ENCODE measurements at places on chromosomes 4 and X. TPM values are rescaled to one million over a fixed set of nuclear protein-coding genes. Genes with fewer than 3 reads are reported as not detected.

F8A1 gene
- 0.96 TPM for total RNA-seq

DSPP gene
- total RNA-seq: 3.4 TPM

CWH43 gene
- total RNA-seq: 1.9 TPM

SOX3 gene
- not detected for total RNA-seq

BMP3 gene
- total RNA-seq: 3.1 TPM

PYURF gene
- 75.8 TPM for total RNA-seq

ENPP6 gene
- total RNA-seq: 1.2 TPM

MSX1 gene
- total RNA-seq: 14.0 TPM

LIAS gene
- total RNA-seq: 20.5 TPM

SMIM10 gene
- 13.2 TPM for total RNA-seq

HMGN5 gene
- 6.7 TPM for total RNA-seq

PPP1R2C gene
- total RNA-seq: not detected

CTAG2 gene
- not detected for total RNA-seq

Data from umbilical cord (tissue), 2 donors.